Activated CD4-positive, alpha-beta T cell treated with anti-CD3 and anti-CD28 coated beads, Interleukin-2, amount 10 ng/mL, durations not matched to agents 7 days and 5 days (primary cell): ENCODE measurements at places on chromosomes 2 and 18.

DNA sequence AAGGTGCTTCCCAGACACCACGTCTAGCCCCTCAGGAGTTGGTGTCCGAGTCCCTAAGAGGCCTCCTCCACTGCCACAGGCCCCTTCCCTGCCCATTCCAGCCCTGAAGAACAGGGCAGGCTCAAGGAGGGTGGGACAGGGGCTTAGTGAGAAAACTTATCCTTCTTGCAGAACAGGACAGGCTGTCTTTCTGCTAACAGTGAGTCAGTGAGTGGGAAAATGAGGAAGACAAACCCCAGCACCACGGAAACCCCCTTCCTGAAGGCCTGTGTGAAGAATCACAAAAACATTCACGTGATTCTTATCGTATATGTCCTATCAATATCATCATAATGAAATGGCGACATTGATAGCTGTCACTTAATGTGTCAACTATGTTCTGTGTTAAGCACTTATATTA, 9.8 kb downstream of the FZD7 start:
- no peak for DNase-seq

GRCh38 chr2:50547521-50547920, 484.4 kb downstream of the NRXN1 start:
- DNase-seq = no peak

GRCh38 chr2:99279969-99280695, 20.9 kb downstream of the LYG1 start:
- DNase-seq = no peak

GRCh38 chr18:1103537-1103936, 198.9 kb downstream of the ADCYAP1 start:
- DNase-seq = no peak

DNA sequence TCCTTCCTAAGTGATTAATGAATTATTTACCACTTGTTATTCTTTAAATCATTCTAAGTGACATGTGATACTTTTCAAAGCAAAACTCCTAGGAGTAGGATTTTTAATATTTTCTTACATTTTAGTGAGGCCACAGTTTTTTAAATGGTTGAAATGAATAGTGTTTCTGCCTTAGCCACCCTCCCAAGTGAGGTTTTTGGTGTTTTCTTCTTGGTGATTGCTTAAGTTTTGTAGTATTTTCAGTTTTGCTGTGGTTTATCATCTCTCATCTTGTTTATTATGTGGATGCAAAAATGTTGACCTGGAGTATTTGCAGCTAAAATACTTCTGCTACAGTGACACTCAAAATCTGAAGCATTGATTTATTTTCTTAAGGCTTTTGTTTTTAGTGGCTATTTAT, 9.8 kb downstream of the AFTPH start:
- DNase-seq = no peak

- no peak for DNase-seq
Observed at GRCh38 chr2:193240752-193241151, 1046.0 kb upstream of the TMEFF2 start.

- DNase-seq = no peak
Observed at GRCh38 chr2:14633061-14633460, 544 bp downstream of the LRATD1 start.

- DNase-seq = no peak
Observed at GRCh38 chr2:60888853-60889252, 7.5 kb downstream of the REL start.

- no peak for DNase-seq
Observed at GRCh38 chr18:44856157-44856556, 175.5 kb downstream of the SETBP1 start.

DNA sequence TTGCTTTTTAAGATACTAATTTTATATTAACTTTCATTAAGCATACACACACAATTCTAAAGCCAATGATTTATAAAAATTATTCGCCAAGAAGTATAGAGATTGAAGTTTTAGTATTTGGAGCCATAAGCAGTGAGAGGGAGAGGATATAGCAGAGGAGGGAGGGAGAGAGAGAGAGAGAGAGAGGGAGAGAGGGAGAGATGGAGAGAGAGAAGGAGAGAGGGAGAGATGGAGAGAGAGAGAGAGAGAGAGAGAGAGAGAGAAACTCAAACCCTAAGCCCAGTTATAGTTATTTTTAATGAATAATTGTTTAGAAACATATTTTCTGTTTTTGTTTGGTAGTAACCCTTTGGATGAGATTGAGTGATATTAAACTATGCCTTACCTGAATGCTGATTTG, 5.3 kb downstream of the TWIST2 start:
- DNase-seq = no peak
